ENCODE measurements at places on chromosomes 16 and 17. TPM values are rescaled to one million over a fixed set of nuclear protein-coding genes. Genes with fewer than 3 reads are reported as not detected.

DNA sequence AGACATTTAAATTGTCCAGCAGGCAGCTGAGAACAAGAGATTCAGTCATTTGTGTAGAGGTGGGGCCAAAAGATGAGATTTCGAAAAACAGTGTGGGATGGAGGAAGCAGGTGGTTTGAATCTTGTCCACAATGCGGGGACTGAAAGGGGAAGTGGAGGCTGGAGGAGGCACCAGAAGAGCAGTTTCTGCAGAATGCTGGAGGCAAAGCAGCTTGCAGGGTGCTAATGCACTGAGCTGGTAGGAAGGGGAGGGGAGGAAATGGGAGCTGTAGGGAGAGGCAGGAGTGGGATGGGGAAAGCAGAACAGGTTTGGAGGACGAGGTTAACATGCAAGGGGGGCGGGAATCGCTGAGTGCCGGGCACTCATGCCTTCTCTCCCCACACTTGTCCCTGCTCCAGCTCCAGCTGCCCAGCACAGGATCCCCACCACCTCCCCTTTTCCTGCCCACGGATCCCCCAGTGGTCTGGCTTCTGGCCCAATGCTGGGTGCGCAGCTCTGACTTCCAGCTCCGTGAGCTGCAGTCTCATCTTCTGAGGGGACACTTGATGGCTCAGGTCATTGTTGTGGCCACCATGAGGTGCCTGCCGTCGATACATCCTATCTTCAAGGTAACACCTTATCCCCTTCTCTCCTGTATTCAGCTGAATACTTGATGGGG is 9.4 kb downstream of the C17orf100 start:
- no peak for DNase-seq

DNA sequence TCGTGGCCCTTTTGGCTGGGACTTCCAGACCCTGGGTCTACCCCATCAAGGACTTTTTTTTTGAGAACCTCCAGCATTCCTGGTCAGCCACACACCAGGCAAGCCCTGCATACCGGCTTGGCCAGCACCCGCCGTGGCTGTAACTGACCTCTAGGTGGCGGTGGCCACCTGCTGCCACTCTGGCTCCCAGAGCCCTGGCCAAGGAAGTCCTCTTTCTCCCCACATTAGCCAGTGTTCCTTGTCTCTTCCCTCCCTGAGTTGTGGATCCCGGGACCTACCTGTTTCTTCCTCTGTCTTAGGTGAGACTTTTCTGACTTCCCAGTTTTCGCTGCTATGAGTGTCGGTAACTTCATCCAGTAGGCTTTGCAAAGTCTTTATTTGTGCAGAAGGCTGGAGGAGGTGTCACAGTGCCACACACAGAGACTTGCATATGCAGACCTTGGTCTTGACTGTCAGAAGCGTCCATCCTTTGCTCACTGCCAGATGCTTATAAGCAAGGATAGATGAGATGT is 348.3 kb downstream of the CPPED1 start:
- peak; percentile 88 for DNase-seq

Gene ARL16
- 19.1 TPM for total RNA-seq

- DNase-seq = peak; percentile 51
Measured at GRCh38 chr17:231966-232807, 50.7 kb upstream of the DOC2B start.

DNA sequence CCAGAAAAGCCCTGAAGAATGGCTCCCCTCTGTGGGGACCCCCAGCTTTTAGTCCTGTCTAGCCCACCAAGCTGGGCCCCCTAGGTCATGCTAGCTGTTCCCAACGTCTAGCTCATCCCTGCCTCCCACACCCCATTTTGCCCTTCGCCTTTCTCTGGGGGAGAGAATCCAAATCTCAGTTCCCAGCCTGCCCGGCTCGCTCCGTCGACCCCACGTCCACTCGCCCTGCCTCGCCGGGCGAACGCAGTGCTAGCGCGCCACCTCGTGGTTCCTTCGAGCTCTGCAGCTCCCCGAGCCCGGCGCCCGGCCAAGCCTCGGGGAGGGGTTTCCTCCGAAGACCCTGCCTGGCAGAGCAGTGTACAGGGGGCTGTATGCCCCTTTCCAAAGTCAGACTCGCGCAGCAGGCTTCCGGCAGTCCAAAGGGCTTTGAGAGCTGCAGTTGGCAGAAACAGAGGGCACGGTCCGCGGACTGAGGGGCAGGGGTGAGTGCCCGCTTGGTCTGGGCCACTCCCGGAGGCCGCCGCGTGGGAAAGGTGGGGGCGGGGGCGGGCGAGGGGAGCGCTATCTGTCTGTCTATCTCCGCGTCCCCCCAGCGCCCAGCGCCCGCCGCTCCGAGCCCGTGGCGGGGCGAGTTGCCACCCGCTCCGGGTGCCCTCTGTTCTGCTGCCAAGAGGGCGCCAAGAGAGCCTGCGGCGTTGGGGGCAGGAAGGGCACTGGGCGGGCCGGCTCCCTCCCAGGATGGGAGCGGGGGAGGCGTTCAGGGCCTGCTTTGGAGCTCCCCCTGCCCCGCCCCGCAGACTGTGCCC is 1.7 kb upstream of the DLX3 start:
- DNase-seq = peak; percentile 81

DNA sequence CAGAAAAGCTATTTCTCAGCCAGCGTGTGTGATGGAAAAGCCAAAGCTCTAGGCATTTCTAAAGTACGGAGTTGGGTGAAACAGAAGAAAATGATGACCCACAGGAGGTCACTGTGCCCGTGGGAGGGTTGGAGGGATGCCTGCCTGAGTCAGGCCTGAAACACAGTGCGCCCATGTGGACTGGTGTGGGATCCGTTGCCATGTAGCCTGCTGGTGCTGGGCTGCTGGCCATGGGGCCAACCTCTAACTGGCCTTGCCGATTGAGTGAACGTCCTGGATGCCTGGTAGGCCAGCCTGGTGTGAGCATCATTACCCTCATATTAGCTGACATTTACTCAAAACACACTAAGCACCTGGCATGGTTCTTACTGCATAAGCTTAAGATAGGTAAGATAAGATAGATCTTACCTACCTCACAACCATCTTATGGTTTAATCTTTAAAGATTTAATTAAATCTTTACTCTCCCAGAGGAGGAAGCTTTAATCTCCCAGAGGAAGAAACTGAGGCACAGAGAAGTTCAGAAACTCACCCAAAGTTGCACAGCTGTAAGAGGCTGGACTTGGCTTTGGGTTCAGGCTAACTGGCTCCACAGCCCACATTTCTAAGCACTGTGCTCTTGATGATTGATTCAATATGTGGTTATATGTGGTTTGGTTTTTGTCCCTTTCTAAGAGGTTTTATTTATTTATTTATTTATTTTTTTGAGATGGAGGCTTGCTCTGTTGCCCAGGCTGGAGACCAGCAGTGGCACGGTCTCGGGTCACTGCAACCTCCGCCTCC is 15.7 kb downstream of the MGAT5B start:
- no peak for DNase-seq

- DNase-seq = no peak
Measured at GRCh38 chr16:84501077-84501735, 3.3 kb downstream of the MEAK7 start.

DNA sequence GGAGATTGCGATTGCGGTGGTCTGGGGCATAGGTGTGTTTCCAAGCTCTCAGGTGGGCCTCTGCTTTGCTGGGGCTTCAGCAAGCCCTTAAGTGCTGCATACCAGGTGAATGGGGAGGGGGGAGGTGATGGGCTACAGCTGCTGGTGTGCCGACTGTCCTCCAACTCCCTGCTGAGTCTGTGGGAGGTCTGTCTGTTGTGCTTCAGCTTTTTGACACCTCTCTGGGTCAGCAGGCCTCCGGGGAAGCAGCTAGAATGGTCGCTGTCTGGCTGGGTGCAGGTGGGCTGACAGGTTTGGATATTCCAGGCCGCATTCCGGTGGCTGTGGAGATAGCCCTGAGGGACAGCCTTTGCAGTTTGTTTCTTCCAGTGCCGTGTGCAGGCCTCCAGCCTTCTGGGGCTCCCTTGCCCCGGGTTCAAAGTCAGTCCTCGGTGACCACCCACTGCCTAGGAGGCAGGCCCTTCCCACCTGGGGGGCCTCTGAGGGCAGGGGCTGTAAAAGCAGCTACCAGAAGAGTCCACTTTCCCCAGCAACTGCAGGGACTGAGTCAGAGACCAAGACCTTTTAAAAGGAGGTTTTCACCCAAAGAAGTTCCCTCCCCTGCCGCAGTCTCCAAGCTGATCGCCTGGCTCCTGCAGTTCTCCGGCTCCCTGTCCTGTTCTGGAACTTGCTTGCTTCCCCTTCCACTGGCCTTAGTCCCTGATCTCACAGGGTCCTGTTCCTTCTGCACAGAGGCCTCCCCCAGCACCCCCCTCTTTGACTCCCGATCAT is 2.0 kb upstream of the TTYH2 start:
- no peak for DNase-seq

DNA sequence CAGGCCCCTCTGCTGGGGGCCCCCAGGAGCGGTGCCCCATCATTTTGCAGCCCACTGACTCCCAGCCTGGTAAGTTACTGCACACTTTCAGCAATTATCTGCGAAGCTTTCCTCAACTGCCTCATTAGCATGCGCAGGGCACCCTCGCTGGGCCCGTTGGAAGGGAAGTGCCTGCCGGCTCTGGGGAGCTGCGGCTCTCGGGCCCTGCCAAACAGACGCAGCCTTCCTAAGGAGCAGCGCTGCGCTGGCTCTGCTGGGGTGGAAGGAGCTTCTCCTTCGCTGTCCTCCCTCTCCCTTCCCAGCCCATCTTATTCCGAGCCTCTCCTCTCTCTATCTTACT is 71.0 kb downstream of the RBBP6 start:
- DNase-seq = peak; percentile 77

DNA sequence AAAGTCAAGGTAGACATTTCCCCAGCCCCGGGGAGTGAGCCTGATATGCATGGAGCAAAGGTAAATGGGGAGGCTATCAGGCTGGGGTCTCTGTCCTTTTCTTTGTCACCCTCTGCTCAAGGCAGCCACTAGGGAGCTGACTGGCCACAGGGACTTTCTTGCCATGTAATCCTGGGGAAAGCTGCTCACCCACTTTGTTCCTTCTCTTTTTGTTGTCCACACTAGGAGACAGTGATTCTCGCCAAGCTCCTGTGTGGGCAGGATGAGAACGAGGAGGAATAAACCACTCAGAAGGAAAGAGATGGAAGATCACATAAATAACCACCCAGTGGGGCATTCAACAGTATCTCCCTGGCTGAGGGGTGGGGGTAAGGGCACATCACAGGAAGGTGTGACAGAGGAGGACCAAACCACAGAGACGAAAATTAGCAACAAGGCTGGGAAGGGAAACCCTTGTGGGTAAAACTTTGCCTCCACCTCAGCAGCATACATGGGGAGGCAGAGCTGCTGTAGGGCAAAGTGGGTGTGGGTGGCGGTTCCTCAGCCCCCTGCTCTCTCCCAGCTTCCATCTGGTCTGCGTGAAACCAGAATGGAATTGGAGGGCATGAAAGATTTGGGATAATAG is 26.2 kb upstream of the CCL1 start:
- no peak for DNase-seq

GRCh38 chr16:22030087-22030812 is 22.3 kb downstream of the MOSMO start:
- no peak for DNase-seq

Gene HDAC5
- 75.5 TPM for total RNA-seq

DNA sequence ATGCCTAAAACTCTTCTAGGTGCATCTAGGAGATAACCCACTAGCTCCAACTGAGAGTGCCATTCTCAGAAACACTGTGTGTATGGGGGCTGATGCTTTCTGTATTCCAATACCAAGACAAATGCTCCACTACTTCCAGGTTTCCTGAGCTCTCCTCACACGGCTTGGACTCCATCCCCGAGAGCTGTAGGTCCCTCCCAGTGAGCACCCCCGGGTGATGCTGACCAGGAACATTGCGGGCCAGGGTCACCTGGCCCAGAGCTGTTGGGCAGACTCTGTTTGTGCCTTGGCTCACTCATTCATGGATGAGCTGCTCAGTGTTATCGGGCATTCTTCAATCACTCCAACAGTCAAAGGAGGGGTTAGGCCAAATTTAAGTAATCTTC is 7.0 kb downstream of the CUEDC1 start:
- DNase-seq = no peak

Gene KRTAP3-2
- total RNA-seq = not detected

Gene ADGRG1
- total RNA-seq = 15.9 TPM

GRCh38 chr16:54568906-54569807 is 282.6 kb upstream of the IRX3 start:
- no peak for DNase-seq

GRCh38 chr17:76704805-76705204 is 6.0 kb downstream of the MXRA7 start:
- DNase-seq = no peak

DNA sequence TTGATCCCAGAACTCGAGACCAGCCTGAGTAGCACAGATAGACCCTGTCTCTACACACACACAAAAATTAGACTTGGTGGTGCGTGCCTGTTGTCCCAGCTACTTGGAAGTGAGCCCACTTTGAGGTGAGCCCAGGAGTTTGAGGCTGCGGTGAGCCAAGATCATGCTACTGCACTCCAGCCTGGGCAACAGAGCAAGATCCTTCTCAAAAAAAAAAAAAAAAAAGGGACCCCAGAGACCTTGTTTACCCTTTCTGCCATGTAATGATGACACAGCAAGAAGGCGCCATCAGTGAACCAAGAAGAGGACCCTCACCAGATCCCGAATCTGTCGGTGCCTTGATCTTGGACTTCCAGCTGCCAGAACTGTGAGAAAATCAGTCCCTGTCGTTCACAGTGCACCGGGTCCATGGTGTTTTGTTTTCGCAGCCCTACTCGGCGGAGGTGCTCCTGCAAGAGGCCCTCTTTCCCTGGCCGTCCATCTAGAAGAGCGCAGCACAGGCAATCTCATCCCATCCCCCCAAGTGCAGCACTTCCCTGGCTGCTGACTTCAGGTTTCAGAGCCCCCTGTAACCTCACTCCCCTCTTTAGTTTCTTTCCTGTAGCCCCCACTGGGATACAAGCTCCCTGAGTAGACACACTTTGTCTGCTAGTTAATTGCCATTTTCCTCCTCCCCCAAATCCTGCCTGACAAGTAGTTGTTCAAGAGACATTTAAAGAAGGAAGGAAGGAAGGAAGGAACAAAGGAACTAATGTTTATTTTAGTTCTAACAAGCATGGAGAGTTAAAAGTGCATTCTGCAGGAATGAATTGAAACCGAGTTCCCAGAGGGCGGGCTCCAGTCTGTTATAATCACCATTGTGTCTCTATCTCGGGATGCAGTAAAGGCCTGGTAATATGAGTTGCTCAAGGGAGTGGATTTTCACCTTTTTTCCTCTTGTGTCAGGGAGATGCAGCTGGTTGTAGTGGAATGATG is 115.3 kb downstream of the SNX29 start:
- DNase-seq = no peak

GRCh38 chr16:1152651-1153259 is at the start of gene CACNA1H:
Gene CACNA1H (plus strand): TSS chr16:1153106. CDS start chr16:1153738, 632 bp downstream.
- no peak for DNase-seq

- no peak for DNase-seq
Measured at GRCh38 chr16:67449739-67450138, 18.8 kb downstream of the HSD11B2 start.

DNA sequence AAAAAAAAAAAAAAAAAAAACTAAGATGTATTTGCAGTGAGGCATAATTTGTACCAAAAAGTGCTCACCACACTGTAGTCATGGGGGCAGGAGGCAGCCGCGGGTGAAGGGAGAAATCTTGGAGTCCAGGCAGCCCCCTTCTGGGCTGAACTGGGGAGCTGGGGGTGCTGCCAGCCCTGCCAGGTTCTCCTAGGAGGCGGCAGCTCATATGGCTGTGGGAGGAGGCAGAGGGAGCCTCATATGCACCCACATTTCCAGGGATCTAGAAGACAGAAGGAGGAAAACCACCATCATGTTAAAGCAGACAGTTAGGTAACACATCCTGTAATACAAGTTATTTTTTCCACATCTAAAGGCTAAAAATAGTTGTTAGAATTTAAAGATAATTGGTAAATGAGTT is 16.3 kb downstream of the MAPT start:
- no peak for DNase-seq
